ENCODE measurements at places on chromosomes 3 and 15.
A peak's percentile ranks its signal among the peaks of the same experiment; 100 is the strongest.

DNA sequence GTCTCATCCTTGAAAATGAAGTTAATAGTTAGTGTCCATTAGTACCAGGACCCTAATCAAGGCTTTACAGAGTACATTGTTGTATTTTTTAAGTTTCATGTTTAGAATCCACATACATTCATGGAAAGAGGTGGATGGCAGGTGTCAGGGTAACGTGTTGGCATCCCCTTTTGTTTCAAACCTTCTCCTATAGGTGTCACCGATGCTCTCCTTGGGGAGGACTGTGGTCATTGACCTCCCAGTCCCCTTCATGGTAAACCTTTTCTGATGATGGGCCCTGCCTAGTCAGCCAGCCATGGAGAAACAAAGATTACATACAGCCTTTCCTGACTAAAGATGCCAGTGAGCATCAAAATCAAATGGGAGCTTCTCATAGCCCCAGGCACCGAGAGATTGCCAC is 574.8 kb downstream of the AGBL1 start:
- no peak for DNase-seq

DNA sequence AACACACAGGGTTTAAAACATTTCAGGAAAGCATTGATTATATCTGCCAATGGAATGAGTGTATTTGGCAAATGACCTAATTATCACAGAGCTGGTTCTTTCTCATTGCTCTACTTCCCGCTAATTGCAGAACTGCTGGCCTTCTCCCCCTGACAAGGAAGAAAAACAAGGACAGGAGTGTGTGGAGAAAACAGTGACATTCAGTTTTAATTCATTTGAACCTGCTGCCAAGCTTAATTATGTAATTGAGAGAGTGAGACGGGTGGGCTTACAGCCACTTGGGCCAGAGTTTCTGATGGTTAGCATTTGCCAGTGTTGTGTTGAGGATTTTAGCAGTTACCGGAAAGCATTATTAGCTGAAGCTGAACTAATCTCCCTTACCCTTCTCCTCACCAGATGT is 301.4 kb downstream of the RBMS3 start:
- DNase-seq, result no peak

- no peak for DNase-seq
Observed at GRCh38 chr15:65906396-65906795, 37.1 kb downstream of the RAB11A start.

DNA sequence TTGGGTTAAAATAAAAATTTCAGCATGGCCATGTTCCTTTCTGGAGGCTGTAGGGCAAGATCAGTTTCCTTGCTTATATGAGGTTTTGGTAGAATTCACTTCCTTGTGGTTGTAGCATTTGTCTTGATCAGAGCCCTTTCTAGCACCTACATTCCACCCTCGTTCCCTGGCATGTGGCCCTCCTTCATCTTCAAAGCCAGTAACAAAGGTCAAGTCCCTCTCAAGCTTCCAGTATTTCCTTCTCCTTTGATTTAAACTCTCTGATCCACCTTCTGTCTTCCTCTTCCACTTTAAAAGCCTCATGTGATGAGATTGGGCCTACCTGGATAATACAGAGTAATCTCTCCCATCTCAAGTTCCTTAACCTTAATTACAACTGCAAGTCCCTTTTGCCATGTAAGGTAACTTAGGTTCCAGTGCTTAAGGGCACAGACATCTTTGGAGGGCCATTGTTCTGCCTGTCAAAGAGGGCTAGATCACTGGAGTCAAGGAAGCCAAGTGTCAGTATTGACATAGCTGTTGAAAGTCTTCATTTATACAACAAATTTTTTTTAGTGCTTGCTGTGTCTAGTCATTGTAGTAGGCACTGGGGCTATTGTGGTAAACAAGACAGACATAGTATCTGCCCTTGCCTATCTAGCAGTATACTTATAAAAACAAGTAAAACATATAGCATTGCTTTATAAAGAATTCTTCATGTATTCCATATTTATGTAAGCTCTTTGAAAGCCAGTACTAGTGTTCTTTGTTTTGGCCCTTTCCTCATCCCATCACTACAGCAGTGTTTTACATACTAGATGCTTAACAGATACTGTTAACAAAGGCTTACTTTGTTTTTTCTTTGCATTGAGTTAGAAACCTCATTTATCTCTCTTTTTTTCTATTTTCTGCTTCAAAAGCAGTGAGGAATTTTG is 40.7 kb downstream of the GLCE start:
- no peak for DNase-seq

GRCh38 chr15:101248274-101248673 is 3.6 kb downstream of the CHSY1 start:
- DNase-seq, result no peak

DNA sequence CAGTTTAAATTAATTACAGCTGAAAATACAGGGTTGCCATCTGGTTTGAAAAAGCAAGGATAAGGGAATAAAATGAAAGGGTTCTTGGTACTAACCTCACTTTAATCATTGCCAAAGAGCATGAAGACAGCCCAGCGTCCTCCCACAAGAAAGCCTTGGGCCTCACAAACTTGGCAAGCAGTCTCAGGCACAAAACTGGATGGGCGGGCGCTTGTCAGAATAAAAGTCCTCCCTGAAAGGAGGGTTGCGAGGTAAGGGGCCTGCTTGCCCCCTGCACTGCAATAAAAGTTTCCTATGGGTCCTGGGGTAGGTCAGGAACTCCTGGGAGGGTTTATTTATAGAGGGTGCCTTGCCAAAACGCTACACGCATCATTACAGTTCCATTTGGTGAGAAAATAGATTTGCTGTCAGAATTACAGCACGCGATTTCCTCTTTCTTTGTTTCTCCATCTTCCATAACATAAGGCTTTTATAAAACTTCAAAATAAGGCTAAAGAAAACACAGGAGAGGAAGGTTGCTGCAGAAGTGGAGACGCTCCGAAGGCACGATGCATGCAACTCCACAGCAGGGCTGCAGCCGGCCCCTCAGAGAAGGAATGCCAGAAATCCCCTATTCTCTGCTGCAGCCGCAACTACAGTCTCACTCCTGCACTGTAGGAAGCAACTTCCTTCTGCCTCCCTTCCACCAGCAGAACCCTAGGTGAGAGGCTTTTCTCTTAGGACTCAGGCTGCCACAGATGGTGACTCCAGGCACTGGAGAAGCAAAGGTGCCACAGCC is 61.3 kb downstream of the VGLL4 start:
- peak; percentile 64 for DNase-seq

- no peak for DNase-seq
Observed at GRCh38 chr3:71447803-71448202, 135.7 kb downstream of the FOXP1 start.

DNA sequence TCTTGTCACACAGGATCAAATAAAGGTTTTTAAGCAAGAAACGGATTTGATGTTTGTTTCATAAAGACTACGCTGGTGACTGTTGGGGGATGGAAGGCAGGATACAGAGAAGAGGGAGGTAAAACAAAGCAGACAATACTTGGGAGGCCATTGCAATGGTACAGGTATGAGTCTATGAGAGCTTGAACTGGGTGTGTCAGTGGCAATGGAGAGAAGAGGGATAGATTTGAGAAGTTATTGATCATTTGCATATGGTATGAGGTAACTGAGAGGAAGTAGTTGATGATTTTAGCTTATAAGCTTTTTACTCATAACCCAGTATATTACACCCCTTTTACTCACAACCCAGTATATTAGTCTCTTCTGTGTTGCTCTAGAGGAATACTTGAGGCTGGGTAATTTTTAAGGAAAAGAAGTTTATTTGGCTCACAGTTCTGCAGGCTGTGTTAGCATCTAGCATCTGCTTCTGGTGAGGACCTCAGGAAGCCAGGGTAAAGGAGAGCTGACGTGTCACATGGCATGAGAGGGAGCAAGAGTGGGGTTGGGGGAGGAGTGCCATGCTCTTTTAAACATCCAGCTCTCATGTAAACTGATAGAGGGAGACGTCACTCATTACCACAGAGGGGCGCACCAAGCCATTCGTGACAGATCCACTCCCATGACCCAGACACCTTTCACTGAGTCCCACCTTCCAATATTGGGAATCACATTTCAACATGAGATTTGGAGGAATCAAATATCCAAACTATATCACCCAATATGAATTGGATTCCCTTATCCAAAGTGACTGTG is 153.9 kb downstream of the VPS8 start:
- no peak for DNase-seq

DNA sequence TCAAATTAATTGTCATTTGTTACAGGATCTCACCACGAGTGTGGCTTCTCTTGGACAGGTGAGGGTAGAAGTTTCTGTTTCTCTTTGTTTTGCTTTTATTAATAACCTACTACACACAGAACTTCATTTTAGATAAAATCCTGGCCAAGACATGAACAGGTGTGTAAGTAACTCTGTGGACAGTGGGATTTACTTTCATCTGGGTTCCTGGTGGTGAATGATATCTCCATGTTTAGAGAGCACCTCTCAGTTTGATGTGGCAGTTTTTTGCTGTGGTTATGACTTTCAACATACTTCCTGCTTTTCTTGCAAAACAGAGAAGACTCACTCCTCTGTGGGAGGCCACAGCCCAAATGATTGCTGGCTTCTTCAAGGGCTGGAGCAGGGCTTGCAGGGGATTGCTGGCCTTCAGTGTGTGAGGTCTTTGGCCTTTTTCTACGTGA is 71.1 kb upstream of the XCR1 start:
- DNase-seq, result no peak

- no peak for DNase-seq
Observed at GRCh38 chr3:157445857-157446256, 9.2 kb downstream of the PTX3 start.

GRCh38 chr15:60589728-60590127 is 110.8 kb upstream of the ICE2 start:
- DNase-seq, result no peak

DNA sequence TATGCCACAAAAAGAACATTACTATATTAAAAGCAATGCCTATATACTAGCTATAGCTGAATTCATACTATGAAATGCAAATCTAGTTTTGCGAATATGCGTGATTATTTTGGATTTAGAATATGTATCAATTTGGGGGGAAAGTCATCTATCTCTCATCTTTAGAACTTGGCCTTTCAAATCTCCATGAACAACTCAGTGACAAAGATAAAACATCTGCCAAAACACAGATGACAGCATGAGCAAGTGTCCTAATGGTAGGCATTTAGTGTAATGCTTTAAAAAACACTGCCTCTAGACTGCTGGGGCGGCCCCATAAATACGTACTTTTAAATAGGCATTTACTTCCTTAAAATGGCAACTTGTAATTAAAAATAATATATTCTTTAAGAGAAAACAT is 2.7 kb downstream of the CD47 start:
- DNase-seq, result no peak

GRCh38 chr15:60396958-60397771 is 621 bp downstream of the ANXA2 start:
- no peak for DNase-seq

GRCh38 chr3:141150081-141150830 is 81.4 kb upstream of the PXYLP1 start:
- no peak for DNase-seq

GRCh38 chr3:132871956-132872355 is 149.7 kb upstream of the NPHP3 start:
- no peak for DNase-seq

- no peak for DNase-seq
Observed at GRCh38 chr15:67101911-67102598, 36.7 kb downstream of the SMAD3 start.

DNA sequence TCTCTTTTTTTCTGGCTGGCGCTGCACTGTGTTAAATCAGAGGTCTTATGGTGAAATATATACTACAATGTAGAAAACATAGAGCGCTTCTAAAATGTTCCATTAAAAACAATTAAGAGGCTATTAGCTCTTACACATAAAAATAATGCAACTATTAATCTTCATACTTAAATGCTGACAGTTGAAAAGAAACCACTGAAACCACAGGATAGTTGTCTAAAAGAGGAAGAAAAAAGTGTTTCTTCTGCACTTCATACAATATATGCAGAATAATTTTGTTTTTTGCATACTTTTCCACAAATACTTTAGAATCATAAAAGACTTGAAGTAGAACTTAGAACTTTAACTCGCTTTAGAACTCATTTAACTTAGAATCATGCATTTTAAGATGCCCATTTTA is 170.5 kb downstream of the PYDC2 start:
- DNase-seq, result no peak

DNA sequence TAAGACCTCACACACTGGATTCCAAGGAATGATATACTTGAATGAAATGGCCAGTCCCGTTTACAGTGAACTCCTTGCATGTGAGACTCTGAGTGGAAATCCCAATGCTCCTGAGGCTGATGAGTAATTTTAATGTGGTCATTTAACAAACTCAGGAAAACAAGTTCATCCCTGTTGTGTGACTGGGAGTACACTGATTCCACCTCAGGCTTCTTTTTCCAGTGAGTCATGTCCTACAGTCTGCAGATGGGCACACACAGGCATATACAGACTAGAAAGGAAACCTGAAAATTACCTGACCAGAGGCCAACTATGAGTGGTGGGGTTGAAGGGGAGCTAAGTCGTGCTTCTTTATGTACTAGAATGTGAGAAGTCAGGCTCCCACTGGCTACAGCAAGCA is 5.8 kb downstream of the SQOR start:
- no peak for DNase-seq

- no peak for DNase-seq
Observed at GRCh38 chr3:129018751-129019150, 17.6 kb downstream of the EFCC1 start.

DNA sequence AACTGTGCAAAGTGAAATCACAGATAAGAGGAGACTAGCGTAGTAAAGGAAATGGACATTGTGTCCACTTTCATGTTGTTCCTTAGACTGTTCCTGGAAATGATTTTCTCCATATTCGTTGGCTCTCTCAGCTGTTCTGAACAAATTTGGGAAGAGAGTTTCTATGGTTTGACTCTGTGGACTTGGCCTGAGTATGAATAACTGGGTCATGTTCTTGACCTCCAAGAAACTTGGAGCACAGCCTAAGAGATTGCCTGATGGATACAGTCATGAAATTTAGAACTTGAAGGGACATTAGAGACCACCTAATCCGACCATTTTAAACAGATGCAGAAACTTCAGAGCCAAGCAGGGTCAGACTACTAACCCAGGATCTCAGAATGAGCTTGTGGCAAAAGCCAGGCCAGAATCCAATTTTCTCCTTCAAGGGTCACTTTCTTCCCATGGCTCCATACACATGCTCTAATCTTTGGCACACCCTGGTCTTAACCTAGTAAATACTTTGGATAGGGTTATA is 430.4 kb downstream of the RBMS3 start:
- DNase-seq, result no peak

- no peak for DNase-seq
Observed at GRCh38 chr15:91787198-91787597, 66.3 kb upstream of the SLCO3A1 start.

- DNase-seq, result no peak
Observed at GRCh38 chr3:75325716-75326115, 338.4 kb upstream of the FRG2C start.

DNA sequence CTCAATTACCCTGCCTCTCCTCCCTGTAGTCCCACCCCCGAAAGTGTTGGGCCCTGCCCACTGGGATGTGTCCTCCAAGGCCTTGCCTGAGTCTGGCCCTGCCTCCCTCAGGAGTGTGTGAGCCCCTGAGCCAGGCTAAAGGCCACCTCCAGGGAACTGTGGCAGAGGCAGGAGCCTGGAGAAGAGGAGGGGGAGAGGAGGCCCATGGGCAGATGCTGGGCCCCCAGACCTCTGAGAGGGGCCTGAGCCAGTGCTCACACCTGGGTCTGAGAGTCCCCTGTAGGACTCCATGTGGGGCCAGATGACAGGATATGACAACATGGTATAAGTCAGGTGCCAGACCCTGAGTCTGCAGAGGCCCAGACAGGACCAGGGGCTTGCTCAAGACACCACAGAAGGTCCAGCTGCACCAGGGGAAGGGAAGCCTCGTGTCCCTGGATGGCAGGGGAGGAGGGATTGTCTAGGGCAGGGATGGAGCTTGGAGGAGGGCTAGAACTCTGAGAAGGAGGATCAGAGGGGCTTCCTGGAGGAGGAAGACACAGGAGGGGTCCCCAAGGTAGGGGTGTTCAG is 217.9 kb downstream of the TBC1D2B start:
- DNase-seq, result no peak

Measured in amygdala (tissue), 56 donors.